ENCODE measurements at places on chromosomes 4 and X.

DNA sequence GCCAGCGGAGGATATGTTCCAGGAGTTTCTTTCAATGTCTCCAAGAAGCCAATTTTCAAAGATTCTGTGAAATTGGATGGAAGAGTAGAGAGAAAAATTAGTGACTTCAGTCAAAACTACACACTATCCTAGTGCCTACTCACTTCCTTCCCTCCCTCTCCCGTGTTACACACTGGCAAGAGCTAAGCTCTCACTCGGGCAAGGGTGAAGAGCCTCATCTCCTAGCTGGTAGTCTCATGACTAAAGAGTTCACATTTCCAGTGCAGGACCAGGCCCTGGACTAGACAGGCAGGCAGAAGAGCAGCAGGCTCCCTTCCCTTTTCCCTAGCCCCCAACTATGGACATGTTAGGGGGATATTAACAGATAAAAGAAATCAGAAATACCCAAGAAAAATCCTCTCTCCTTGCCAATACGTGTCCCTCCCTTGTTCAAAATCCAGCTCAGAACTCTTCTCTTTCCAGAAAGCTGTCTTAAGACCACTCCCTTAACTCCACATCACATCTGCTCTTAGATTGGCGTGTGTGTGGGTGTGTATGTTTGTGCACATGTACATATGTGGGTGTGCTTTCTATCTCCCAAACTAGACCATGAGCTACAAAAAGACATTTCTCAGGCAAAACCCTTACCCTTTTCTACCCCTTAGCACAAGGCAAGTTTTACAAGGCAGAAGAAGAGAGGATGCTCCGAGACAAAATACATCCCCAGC is 29.9 kb downstream of the ZDHHC9 start:
- DNase-seq = no peak

GRCh38 chr4:189162073-189162789 is 778.4 kb upstream of the FRG1 start:
- DNase-seq = no peak

DNA sequence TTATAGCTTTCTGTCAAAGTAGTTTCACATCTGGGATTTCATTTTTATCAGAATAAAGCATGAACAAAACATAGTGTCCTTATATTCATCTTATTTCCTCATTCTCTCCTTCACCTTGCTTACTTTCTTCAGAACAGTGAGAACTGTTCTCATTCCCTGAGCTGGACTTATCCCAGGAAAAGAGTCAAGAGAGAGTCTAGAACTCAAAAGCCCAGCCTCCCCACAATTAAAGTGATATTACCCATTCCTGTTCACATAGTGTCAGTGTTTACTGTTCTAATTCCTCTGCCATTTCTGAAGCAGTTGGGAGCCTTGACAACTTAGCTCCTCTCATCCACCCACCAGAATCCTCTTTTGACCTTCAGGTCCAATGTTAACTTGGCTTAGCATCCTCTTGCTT is 42.9 kb downstream of the RASSF6 start:
- DNase-seq = no peak

DNA sequence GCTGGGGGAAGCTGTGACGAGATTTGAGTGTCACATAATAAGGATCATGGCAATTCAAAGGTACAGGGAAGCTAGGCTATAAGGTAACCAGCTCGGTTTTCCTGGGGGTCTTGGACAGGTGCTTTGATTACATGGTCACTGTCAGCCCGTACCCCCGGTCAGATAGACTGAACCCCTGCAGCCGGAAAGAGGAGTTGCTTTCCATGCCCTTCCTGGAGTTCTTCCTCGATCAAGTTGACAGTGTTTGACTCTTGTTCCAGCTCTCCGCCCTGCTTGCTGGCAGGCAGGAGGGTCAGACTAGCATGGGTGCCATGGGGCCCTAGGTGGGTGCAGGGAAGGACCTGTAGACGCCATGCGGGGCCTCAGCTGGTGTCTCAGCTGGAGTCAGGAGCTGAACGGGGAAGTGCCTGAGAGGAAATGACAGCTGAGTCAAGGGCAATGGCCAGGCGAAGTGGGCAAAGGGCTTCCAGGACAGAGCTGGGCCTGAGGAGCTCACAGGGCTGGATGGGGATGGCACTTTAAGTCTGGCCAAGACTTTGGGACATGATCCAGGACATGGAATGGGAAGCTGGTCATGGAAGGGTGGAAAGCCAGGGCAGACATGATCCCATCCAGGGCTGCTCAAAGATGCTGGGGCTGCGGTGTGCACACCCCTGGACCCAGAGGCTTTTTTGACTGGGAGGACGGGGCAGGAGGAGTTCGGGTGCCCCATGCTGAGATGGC is 1.6 kb downstream of the TMEM187 start:
- DNase-seq = no peak

DNA sequence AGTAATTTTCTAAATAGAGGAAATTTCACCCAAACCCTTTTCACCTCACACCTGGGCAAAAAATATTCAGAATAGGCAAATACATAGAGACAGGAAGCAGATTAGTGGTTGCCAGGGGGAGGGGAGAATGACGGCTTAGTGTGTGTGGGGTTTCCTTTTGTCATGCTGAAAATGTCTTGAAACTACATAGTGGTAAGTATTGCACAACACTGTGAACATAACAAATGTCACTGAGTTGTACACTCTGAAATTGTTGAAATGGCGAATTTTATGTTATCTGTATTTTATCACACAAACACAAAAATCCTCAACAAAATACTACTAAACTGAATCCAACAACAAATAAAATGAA is 60.7 kb upstream of the PLAC1 start:
- no peak for DNase-seq

GRCh38 chr4:54516556-54517215 is 141.1 kb upstream of the KIT start:
- no peak for DNase-seq

GRCh38 chr4:54032558-54033135 is 31.8 kb downstream of the CHIC2 start:
- no peak for DNase-seq

DNA sequence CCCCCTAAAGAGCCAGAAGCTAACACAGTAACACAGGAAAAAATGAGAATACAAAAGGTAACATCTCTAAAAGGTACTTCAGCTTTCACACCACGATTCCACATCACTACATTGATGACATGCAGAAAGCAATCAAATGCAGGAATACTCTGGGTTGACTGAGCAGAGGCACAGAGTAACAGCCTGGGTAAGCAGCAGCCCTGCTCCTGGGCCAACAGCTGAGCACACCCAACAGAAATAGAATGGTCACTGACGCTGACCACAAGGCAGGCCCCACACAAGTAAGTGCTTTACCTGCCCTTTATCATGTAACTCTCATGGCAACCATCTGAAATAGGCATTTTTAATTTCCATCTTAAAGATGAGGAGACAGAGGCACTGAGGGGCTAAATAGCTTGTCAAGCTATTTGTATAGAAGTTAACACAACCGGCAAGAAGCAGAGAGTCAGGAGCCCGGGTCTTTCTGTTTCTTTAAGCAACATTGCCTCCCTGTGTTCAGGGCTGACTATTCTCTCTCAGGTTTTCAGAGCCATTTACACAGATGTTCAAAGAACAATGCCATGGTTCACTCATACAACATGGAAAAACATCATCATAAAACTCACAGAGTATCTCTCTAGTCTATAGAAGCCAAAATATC is 168.9 kb downstream of the ZNF674 start:
- no peak for DNase-seq

DNA sequence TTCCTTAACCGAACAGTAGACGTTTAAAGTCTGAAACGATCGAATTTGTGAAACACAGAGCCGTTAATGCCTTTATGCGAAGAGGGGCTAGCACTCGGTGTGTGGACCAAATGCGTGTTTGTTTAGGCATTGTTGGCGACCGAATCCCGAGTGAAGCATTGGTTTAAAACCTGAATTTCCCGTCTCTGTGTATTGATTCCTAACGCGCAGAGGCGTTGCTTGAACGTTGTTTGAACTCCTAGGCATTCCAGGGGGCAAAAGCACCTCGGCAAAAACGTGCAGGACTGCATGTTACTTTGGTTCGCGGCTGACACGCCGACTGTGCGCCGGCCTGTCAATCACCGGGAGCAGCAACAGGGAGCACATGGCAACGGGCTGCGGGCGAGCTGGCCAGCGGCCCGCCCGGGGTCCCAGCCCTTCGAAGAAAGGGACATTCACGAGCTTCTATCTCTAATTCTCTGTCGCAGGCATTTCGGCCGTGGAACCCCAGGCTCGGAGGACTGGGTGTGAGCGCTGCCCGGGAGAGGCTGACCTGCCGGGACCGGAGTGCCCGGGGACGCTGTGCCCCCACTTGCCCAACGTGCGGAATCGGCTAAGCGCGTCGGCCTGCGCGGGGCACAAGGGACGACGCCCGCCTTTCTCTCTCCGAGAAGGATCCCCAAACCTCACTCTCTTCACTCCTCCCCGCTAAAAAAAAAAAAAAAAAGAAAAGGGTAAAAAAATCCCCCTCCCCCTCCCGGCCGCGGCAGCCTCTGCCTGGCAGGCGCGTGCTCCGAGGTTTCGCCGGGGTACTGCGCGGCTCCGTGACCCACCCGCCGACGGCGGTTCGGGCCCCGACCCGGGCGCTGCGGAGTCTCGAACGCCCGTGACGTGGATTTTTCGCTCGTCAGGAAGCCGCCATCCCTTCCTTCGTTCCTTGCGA is 810 bp downstream of the SPRY1 start:
- peak; percentile 43 for DNase-seq

DNA sequence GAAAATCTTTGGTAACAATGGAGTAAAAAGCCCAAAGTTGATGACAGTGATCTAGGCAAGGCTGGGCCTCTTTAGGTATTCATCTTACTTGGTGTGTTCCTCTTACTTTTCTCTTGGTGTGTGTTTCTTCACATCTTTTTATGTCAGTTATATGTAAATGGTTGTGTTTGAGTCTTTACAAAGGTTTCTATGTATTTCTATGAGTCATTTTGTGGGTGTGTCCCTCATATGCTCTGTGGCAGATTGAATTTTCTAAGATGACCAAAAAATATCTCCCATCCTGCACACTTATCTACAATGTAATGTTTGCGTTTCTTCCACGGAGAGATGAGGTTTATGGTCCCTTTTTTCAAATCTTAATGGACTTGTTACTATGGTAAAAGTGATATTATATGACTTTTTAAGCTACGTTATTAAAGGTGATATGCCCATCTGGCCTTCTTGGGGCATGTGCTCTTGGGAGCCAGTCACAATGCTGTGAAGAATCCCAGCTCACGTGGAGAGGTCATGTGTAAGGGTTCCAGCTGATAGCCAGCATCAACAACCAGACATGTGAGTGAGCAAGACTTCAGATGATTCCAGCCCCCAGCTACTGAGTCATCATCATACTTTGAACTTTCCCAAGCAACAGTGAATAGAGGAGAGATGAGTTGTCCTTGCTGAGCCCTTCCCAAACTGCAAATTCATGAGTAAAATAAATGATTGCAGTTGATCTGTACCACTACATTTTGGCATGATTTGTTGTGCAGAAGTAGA is 126.9 kb downstream of the CBLL2 start:
- DNase-seq = no peak

DNA sequence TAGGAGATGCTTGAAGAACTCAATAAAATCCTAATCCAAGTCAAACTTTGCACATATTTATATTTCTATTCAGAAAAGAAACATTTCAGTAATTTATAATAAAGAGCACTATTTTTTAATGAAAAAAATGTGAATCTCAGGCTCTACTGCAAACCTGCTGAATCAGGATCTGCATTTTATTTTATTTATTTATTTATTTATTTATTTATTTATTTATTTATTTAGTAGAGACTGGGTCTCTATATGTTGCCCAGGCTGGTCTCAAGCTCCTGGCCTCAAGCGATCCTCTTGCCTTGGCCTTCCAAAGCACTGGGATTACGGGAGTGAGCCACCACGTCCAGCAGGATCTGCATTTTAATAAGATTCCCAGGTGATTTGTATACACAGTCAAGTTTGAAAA is 16.0 kb downstream of the SUPT20HL1 start:
- DNase-seq = no peak

- no peak for DNase-seq
Observed at GRCh38 chrX:122790376-122791095, 393.5 kb upstream of the GRIA3 start.

DNA sequence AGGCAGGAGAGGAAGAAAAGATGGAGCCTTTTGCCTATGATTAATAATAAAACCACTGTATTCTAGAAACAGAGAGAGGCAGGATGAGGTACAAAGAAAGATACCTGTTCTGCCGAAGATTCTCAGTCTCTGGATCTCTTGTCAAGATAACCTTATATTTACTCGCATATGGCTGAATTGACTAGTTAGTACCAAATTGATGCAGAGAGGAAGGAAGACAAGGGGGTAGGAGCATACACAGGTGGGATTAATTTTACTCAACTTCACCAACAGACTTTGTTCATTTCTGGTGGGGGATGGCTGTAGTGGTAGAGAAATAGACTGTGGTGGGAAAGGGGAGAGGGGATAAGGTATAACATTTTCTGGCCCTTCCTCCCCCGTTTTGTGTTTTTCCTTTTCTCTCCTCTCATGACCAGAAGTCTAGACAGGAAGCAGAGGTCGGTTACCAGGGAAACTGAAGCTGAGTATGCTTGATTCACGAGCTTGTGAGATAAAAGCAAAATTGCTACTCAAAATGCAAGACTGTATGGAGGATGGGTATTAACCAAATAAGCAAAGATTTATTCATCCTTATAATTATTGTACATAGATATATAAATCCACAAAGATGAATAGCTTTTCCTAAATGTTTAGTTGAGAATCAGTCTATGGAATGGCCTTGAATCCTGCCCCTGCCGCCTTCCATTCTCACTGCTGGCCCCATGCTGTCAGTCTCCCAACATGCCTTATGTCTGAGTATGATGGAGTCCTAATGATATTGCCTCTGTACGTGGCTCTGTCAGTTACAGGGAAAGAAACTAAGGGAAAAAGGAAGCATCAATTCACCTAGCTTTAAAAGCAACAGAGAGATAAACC is 17.8 kb upstream of the PAGE2B start:
- peak; percentile 23 for DNase-seq

- no peak for DNase-seq
Observed at GRCh38 chr4:53196882-53197771, 168.7 kb downstream of the SCFD2 start.

- DNase-seq = no peak
Observed at GRCh38 chr4:138761638-138762220, 253.9 kb upstream of the NOCT start.

DNA sequence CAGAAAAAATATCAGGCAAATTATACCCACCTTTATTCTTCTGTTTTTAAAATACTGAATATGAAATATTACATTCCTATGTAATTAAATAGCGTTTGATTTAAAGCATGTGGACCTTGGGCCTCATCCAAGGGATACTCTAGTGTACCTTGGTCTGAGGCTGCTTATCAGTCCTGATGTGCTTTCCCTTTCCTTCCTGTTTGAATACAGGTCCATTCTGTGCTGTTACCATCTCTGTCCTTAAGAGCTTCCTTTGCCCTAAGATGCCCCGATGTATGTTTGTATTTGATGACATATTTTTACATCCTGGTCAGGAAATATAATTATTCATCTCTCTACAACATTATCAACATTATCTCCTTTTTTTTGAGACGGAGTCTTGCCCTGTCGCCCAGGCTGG is 24.1 kb downstream of the FAT4 start:
- DNase-seq = no peak

DNA sequence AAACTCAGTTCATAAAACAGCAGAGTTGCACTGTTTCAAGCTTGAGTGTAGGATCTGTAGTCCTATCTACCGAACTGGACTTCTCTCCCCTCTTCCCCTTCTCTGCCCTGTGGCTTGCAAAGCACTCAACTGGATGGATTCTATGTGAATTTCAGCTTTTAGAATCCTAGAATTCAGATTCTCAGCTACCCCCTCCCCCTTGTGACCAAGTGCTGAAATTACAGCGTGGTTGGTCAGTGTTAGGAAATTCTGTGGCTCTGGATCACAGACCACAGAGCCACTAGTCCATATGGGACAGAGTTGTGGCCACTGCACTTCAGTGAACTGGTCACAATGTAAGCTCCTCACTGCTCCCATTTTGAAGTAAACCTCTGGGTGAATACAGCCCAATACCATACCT is 64.6 kb upstream of the TRPC5 start:
- no peak for DNase-seq

GRCh38 chr4:85780664-85781063 is 305.7 kb downstream of the ARHGAP24 start:
- no peak for DNase-seq

Data from CD4-positive, alpha-beta T cell treated with Interferon gamma for 1 hour (primary cell).